GM23338 (cell line): ENCODE measurements at places on chromosomes 1 and 21. TPM values are rescaled to one million over a fixed set of nuclear protein-coding genes. Genes with fewer than 3 reads are reported as not detected.

GRCh38 chr1:93374334-93375106 lies 28.8 kb downstream of the DR1 start:
- DNase-seq = no peak

- DNase-seq = no peak
These were observed 49.2 kb upstream of the ABCG1 start for GRCh38 chr21:42169758-42170157.

DNA sequence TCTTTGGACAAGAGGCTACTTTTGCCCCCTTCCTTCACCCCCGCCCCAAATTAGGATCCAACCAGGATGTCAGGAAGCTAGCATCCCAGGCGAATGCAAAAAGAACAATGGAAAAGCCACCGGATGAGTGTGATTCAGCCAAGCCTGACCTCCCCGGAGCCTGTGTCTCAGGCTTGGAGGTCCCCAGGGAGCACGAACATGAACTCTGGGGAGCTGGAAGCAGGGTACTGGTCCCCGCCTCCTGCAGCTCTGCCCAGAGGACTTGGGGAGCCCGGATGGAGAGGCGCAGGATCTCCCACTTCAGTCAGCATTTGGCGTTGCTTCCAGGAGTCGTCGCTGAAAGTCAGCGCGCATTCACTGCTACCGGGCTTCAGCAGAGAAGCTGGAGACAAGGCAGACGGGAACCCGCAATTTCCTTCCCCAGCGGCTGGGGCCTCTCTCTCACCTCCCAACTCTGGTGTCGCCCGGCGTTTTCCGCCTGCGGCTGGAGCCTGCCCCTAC lies 1.8 kb upstream of the TBX15 start:
- DNase-seq = peak; percentile 90

DNA sequence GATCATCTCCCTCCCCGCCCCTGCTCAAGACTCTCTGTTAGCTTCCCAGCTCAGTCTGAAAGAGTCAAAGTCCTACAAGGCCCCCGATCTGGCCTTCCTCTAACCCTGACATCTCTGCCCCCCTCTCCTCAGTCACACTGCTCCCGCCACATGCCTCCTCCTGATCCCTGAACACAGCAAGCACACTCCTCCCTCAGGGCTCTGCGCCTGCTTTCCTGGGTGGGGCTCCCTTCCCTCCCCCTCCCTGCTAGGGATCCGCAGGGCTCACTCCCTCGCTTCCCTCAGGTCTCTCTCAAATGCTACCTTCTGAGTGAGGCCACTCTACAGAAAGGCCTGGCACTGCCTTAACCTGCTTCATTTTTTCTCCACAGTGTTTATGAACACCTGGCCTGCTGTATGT lies 5.7 kb upstream of the GALE start:
- no peak for DNase-seq

- DNase-seq = peak; percentile 10
These were observed 304.5 kb downstream of the TTLL7 start for GRCh38 chr1:83694449-83694848.

GRCh38 chr1:230424391-230425251 lies 1.5 kb downstream of the PGBD5 start:
- peak; percentile 74 for DNase-seq

DNA sequence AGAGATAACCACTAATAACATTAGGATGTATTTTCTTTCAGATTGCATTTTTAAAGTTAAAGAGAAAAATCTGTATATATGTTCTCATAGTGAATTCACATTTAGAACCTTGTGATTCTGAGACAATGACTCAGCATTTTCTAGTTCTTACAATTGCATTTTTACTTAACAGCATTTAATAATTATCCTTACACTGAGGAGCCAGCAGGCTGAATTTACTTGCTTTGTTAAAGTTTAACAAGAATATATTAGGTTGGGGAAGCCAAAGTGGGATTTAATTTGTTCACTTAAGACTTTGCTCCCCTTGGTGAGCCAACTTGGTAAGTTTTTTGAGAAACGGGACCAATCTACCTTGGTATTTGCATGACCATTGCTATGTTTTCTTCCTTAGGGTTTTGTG lies 4.5 kb downstream of the PATJ start:
- no peak for DNase-seq

- no peak for DNase-seq
These were observed 44.8 kb downstream of the ATP6V1G3 start for GRCh38 chr1:198495631-198496030.

GRCh38 chr1:83834621-83835264 lies 164.2 kb downstream of the TTLL7 start:
- peak; percentile 44 for DNase-seq

GRCh38 chr1:214362188-214362882 lies 81.4 kb downstream of the SMYD2 start:
- DNase-seq = no peak

GRCh38 chr1:110240476-110241210 lies 30.5 kb downstream of the KCNC4 start:
- DNase-seq = no peak

DNA sequence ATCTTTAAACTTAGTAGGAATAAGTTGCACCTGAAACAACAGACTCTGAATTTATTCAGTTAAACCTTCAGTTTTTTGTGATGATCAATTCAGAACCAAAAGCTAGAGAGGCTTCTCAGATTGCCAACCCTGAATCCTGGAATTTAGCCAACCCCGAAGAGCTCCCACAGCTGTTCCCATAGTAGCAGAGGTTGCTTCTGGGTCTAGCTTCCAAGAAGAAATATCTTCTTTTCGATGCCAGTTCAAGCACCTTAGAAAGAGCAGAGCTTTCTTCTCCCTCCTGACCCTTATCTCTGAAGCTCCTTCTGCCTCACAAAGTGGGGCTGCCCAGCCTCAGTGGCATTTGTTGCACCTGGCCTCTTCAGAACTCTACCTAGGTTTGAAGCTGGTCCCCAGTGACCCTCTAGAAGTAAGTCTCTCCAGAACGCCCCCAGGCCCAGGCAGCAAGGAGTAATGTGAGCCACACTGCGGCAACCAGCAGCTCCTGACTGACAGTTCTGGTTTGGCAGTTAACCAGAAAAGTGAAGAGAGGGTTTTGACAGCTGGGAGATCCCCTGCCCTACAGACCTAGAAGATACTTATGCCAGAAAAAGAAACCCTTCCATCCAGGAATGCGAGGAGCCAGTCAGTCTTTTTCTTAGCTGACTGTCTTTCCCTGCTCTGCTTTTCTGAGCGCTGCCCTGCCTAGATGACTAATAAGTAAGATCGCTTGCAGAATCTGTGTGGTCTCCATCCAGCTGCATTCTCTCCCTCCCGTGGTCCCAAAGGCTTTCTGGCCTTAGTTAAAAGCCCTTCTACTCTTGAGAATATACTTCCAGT lies 165.9 kb downstream of the ADGRL4 start:
- DNase-seq = peak; percentile 14

DNA sequence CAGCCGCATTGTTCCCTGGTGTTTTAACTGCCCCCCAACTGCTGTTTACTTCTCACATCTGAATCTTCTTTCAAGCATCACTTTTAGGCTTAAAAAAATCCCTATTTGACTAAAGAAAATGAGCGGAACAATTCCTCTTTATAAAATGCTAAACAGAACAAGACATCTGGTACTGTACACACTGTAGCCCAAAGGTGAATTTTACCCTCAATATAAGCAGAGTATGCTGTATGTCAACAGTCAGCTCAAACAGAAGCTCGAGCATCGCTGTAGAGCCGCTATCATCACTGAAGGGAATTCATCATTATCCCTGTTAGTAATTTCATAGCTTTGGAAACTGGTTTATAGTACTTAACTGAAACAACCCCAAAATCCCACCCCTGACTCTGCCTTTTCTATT lies 85.3 kb downstream of the LRRC8D start:
- no peak for DNase-seq

TCHHL1 gene
- not detected in 2 replicates for total RNA-seq

PLA2G4A gene
- 1.7 and 3.8 TPM in 2 replicates for total RNA-seq

NR1I3 gene
- total RNA-seq = not detected in 2 replicates
